CD4-positive, alpha-beta T cell treated with Interleukin-21 for 1 hour (primary cell): ENCODE measurements at places on chromosomes 4 and X.

GRCh38 chrX:141278306-141278705, 36.0 kb upstream of the SPANXC start:
- peak; percentile 1 for DNase-seq

GRCh38 chr4:41339812-41340809, 83.4 kb downstream of the UCHL1 start:
- DNase-seq, result no peak

- no peak for DNase-seq
Observed at GRCh38 chr4:19123681-19124080, 1102.1 kb upstream of the LCORL start.

DNA sequence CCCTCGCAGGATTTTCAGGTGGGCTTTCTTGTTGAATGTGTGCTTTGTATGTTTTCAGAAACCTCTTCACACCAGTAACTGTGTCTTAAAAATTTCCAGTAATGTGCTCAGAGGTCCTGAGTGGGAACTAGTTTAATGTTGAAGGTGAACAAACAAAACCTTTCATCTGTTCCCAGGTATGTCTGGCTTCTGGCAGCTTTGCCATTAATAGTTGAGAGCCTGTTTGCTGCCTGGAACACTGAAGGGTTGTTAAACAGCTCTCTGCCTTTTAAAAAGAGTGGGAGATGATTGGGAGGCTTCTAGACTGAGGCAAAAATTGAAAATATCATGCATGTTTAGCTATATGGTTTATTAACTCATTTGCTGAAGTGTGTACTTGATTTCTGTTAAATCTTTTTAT, 161.2 kb upstream of the AGTR2 start:
- DNase-seq, result no peak

GRCh38 chrX:56978172-56978571, 17.2 kb downstream of the SPIN3 start:
- DNase-seq, result peak; percentile 65

GRCh38 chr4:183638436-183638835, 20.5 kb downstream of the RWDD4 start:
- no peak for DNase-seq

GRCh38 chrX:36577006-36577405, 431.2 kb upstream of the FAM47C start:
- DNase-seq, result no peak

DNA sequence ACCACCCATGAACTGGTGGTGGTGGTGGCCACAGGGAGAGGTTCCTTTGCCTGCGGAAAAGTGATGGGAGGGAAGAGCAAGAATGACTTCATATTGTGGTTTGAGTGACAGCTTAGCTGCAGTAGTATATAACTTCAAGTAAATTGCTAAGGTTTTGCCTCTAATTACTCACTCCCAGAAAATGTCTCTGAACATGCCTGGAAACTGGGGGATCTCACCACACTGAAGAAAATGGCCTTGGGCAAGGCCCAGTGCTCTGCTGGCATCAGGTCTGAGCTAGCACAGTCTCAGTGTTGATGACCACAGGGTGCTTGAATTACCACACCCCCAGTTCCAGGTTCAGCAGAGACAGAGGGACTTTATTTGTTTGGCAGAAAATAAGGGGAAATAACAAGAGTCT, 2085.4 kb downstream of the ARAP2 start:
- no peak for DNase-seq

GRCh38 chr4:138925495-138925894, 90.1 kb upstream of the NOCT start:
- DNase-seq, result no peak

- DNase-seq, result no peak
Observed at GRCh38 chrX:53075011-53075410, 7.2 kb upstream of the TSPYL2 start.

GRCh38 chrX:50988649-50989048, 78.1 kb downstream of the BMP15 start:
- peak; percentile 2 for DNase-seq

- no peak for DNase-seq
Observed at GRCh38 chr4:10173037-10173753, 56.6 kb upstream of the WDR1 start.

DNA sequence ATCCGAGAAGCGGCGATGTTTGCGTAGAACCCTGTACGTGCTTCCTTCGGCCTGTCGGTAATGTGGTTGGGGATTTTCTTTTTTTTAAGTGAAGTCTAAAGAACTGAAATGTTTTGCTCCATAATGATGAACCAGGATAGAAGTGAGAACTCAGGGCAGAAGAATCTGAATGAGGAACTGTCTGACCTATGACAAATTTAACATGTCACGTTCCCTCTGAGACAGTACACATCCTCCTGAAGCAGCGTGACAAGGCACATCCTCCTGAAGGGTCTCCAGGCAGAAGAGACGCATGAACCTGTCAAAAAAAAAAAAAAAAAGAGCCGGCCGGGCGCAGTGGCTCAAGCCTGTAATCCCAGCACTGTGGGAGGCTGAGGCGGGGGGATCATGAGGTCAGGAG, 6.2 kb downstream of the CSF2RA start:
- DNase-seq, result peak; percentile 26

GRCh38 chr4:41297832-41298231, 41.1 kb downstream of the UCHL1 start:
- no peak for DNase-seq

GRCh38 chr4:108396900-108397497, 223.4 kb upstream of the RPL34 start:
- DNase-seq, result no peak

- peak; percentile 55 for DNase-seq
Observed at GRCh38 chrX:149513825-149514428, 8.8 kb upstream of the IDS start.

DNA sequence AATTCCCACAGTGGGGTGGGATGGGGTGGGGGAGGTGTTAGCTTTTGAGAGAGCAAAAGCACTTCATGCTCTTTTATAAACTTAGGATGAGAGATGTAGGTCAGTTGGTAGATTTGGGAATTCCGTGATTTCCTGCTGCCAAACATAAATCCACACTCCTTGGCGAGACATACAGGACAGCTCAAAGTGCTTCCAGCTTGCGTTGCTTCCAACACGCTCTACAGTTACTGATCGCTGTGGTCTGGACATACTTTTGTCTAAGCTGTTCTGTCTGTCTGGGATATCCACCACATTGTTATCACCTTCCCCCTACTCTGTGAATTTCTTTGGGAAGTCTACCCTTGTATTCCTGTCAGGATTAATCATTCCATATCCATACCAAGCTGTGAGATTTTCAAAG, 117.5 kb downstream of the RAPGEF2 start:
- no peak for DNase-seq

GRCh38 chrX:45842207-45842925, 641.7 kb upstream of the DIPK2B start:
- no peak for DNase-seq

GRCh38 chrX:49799828-49800227, 29.3 kb upstream of the PAGE4 start:
- no peak for DNase-seq

GRCh38 chr4:66062044-66062443, 391.8 kb upstream of the EPHA5 start:
- no peak for DNase-seq

DNA sequence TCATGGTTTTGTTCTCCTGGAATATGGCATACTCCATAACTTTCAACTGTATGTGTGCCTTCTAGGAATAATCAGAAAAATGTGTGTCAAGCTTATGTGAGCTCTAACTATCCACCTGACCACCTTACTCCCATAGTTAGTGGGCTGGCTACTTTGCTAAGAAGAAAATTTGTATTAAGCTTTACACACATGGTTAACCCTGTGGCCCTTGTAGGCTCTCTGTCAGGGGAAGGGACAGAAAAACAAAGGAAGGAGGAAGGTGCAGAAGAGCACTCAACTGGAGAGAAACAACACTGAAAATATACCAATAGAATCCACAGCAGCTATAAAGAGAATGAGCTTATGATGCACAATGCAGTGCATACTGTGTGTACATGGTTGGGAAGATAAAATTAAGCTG, 84.6 kb downstream of the PPP3CA start:
- no peak for DNase-seq

DNA sequence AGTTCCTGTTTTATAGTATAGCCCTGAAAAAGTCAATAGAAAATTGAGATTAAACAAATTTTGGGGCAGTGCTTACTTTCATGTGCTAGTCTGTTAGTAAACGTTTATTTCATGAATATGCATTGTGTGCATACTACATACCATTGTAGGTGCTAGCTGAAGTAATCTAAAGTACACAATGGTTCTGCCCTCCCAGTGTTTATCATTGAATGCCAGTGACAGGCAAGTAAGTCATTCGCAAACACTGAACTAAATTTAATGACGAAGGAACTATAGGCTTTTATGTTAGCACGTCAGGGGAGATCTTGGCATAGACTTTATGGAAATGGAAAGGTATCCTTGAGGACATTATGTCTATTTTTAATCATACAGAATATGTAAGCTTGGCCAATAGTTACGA, 426.9 kb upstream of the EPHA5 start:
- DNase-seq, result no peak

DNA sequence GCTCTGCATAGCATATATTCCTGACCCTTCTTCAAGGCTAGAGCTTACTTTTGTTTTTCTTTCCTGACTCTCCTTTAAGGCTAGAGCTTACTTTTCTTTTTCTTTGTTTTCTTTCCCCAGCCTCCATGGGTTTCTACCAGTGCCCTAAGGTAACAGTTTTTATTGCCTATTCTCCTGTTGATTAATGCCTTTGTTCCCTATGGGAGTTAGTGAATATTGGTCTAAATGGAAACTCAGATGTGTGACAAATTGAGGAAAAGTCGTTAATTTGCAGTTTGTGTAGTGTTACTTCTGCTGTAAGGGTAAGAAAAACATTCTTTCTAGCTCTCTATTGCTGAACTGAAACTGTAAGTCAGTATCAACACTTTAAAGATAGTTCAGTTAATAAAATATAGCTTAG, 358.7 kb downstream of the IL15 start:
- DNase-seq, result no peak

DNA sequence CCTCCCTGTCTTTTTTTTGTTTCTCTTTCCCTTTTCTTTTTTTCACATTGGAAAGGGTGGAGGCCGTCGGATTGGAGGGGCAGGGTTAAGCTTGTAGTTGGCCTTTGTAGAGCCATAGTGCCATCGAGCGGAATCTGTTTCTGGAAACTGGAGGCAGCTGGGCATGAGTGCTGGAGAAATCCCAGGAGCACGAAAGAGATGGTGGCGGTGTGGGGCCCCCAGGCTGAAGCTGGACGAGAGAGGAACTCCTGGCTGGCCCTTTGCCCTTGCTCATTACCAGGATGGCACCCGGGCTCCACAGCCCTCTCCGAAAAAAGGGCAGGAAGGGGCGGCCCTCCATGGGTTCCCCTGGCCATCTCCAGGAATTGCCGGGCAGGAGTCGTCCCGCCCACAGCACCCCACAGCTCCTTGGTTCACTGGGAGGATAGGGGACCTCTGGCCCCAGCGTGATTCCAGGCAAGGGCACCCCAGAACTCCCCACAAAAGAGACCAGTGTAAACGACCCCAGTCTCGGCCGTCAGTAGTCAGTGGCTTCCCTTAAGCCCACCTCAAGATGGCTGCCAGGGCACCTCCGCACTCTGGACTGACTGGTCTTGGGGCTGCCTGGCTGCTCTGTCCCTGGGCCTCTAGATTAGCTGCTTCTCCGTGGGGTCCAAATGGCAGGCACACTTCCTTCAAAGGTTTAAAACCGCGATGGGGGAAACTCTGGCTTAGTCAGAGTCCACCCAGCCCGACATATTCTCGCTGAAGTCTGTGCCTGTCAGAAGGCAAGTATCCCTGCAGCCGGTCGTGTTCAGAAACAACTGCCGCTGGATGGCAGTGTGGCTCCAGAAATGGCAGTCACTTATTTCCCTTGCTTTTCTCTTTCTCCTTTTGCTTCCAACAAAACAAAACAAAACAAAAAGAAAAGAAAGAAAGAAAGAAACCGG, 74.1 kb downstream of the NBDY start:
- DNase-seq, result peak; percentile 56

GRCh38 chrX:115957862-115958490, 212.6 kb upstream of the AGTR2 start:
- DNase-seq, result no peak

DNA sequence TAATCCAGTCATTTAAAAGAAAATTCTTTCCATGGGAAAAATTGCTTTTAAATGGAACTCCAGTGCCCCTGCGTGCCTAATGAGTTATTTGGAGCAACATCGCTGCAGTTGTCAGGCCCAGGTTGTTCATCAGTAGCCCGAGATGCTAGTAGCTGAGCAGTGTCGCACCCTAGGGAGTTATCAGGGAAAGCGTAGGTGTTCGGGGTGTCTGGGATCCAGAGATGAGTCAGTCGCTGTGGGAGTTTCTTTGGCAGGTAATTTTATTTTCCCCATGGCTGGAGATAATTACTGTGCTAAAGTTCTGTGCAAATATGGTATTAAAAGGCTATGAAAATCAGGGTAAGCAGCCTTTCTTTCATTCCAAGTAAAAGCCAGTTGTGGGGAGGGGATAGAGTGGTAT, 49.4 kb downstream of the ANXA3 start:
- DNase-seq, result no peak

DNA sequence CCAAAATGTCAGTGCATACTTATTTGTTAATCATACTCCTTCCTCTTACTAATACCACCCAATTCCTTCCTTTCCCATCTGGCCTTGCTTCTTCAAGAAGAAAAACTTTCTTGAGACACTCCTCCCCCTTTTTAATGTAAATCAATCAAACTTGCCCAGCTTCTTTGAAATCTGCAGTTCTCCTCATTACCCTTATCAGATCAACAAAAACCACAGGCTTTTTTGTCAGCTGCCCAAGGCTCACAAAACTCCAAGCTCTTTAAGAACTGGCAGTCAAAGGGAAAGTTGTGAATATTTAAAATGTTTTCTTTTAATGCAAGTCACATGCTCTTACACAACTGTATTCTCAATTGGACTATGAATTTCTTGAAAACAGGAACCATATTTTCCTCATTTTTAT, 11.3 kb upstream of the MYOZ2 start:
- DNase-seq, result no peak

GRCh38 chr4:114012749-114013148, 33.3 kb upstream of the ARSJ start:
- no peak for DNase-seq

- no peak for DNase-seq
Observed at GRCh38 chrX:19616959-19617358, 101.7 kb upstream of the MAP3K15 start.

GRCh38 chr4:47519239-47519883, 34.3 kb downstream of the ATP10D start:
- DNase-seq, result no peak

DNA sequence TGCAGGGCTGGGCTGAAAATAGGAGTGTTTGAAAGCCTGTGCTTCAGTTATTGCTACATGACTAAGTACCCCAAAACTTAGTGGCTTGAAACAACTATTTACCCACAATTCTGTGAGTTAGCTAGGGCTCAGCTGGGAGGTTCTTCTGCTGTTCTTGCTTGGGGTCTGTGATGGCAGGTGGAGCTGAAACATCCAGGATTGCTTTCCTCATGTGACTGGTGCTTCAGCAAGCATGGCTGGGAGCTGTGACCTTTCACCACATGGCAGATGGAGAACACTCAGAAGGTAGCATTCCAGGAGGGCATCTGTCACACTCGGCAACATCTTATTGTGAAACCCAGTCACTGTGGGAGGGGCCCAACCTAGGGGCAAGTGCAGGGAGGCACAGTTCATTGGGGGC, 57.0 kb upstream of the TBC1D14 start:
- DNase-seq, result no peak
